ENCODE measurements at places on chromosomes 3 and 15.

GRCh38 chr3:36891701-36892160 lies 53.1 kb downstream of the TRANK1 start:
- peaks cover 87% of the 10 kb centered on the region for H3K36me3 ChIP-seq
- peak overlapping the region; percentile 2 for H3K4me3 ChIP-seq
- H3K27me3 ChIP-seq = no peaks in the 10 kb centered on the region
- no peak for DNase-seq
- H3K4me1 ChIP-seq = peaks cover 35% of the 10 kb centered on the region

GRCh38 chr3:64344721-64345207 lies 119.5 kb upstream of the PRICKLE2 start:
- no peaks in the 10 kb centered on the region for H3K36me3 ChIP-seq
- no peak overlapping the region for H3K4me3 ChIP-seq
- H3K27ac ChIP-seq = no peak overlapping the region
- peaks cover 7% of the 10 kb centered on the region for H3K27me3 ChIP-seq
- DNase-seq = no peak

- DNase-seq = no peak
- no peak overlapping the region for H3K27ac ChIP-seq
- H3K36me3 ChIP-seq = no peaks in the 10 kb centered on the region
- no peaks in the 10 kb centered on the region for H3K27me3 ChIP-seq
- H3K4me1 ChIP-seq = no peaks in the 10 kb centered on the region
- H3K4me3 ChIP-seq = no peak overlapping the region
Observed at GRCh38 chr15:100261302-100262240, 80.2 kb downstream of the ADAMTS17 start.

DNA sequence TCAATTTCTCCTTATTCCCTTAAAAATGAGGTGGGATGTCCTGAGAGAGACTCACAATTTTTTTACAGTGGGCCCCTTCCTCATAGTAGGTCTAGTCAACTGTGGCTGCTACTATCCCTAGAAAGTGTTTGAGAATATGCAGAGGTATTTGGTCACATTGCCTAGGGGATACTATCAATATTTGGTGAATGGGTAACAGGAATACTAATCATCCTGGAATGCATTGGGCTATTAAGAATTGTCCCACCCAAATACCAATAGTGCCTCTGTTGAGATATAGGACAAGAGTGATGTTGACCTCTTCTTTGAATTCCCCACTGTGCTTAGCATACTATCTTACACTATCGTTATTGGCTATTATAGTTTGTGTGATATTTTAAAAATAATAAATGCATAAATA lies 389.4 kb downstream of the DIPK2A start:
- H3K36me3 ChIP-seq = no peaks in the 10 kb centered on the region
- H3K27me3 ChIP-seq = no peaks in the 10 kb centered on the region
- DNase-seq = no peak
- H3K4me1 ChIP-seq = no peaks in the 10 kb centered on the region
- H3K4me3 ChIP-seq = no peak overlapping the region

DNA sequence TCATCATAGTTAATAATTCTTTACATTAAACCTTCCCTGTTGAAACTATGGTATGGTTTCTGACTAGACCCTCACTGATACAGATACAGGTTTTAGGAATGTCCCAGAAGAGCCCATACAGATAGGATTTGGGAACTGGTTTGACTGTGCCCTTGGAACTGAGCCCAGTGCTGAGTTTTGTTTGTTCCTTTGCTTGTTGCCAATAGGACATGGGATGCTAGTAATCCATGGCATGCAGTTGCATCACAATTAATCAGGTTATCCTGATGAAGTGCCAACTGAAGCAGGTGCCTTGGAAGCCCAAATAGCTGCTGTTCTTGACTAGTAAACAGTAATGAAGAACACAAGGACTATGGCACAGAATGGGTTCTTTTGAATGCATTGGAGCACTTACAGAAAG lies 230.6 kb downstream of the NEK10 start:
- DNase-seq = no peak
- H3K27me3 ChIP-seq = peaks cover 6% of the 10 kb centered on the region
- H3K36me3 ChIP-seq = no peaks in the 10 kb centered on the region

- peaks cover 4% of the 10 kb centered on the region for H3K4me1 ChIP-seq
- peaks cover 10% of the 10 kb centered on the region for H3K27me3 ChIP-seq
- DNase-seq = peak; percentile 62
- H3K36me3 ChIP-seq = no peaks in the 10 kb centered on the region
Observed at GRCh38 chr3:9302425-9303181, 53.2 kb upstream of the SRGAP3 start.

GRCh38 chr3:9970020-9970652 lies 16.5 kb downstream of the EMC3 start:
- no peak overlapping the region for H3K27ac ChIP-seq
- no peak for DNase-seq
- H3K27me3 ChIP-seq = no peaks in the 10 kb centered on the region
- H3K36me3 ChIP-seq = peaks cover 89% of the 10 kb centered on the region
- H3K4me3 ChIP-seq = no peak overlapping the region

DNA sequence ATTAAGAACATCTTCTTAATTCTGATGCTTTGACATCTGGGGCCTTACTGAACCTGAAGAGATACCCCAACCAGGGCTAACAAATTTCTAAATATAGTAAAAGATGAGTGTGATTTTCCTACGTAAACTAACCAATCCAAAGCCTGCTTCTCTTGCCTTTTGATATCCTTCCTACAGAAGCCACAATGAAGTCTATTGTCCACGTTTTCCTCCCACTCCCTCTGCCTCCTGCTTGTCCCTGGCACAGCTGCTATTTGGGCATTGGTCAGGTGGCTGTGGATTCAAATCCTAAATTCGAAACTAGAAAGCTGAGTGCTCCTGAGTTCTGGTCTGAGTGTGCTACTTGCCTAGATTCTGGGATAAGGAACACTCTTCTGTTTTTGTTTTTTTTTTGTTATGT lies 17.4 kb upstream of the MKRN3 start:
- H3K4me1 ChIP-seq = no peaks in the 10 kb centered on the region
- no peaks in the 10 kb centered on the region for H3K27me3 ChIP-seq
- no peaks in the 10 kb centered on the region for H3K36me3 ChIP-seq
- no peak for DNase-seq

DNA sequence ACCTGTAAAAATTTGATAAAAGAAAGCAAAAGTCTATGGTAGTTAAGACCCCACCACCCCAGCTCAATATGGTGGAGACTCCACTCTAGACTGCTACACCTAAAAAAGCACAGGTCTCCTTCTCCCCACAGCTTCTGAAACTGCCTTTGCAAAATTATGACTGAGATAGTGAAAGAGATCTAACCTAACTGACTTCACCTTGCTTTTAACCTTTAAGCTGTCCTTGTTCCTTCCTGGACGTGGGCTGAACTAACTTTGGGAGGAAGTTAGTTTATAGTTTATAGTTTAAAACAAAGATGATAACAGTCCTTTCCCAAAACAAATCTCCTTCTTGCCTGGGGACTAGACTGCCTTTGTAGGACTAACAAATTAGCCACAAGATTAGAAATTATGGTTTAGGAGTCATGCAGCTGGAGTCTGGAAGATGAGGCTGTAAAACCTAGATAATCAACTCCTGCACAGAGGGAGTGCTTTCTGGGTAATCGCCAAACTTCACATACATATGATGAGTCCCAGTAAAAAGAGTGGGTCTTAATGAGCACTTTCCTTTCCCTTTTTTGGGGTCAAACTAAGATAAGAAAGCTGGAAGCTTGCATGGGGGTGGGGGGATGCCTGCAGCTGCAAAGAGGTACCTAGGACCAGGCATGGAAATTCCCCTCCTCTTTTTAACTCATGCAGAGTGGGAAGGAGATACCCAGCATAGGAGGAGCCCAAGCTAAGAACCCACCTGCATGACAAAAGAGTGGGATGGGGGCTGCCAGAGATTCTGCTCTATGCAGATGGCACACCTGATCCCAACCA lies 17.5 kb downstream of the CCR8 start:
- H3K4me1 ChIP-seq = no peaks in the 10 kb centered on the region
- H3K4me3 ChIP-seq = no peak overlapping the region
- H3K27ac ChIP-seq = no peak overlapping the region
- no peaks in the 10 kb centered on the region for H3K36me3 ChIP-seq

DNA sequence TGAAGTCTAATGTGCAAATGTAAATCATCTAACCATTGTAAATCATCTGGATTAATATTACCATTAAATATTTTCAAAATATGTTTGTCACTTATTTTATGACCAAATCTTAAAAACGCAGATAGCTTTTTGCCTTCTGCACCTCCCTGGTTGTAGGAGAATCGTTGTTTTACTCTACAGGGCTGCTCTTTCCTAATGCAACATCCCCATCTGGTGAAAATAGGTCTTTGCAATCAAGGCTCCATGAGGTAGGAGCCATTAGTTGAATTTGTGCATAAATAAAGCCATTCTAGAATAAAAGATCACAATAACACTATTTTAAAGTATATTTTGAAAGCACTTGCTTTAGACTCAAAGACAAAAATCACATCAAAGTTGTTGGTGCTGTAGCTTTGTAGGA lies 535.6 kb upstream of the AGTR1 start:
- DNase-seq = no peak
- no peak overlapping the region for H3K4me3 ChIP-seq
- H3K4me1 ChIP-seq = no peaks in the 10 kb centered on the region
- H3K27ac ChIP-seq = no peak overlapping the region
- no peaks in the 10 kb centered on the region for H3K36me3 ChIP-seq
- H3K27me3 ChIP-seq = no peaks in the 10 kb centered on the region

GRCh38 chr3:24614359-24614758 lies 119.7 kb upstream of the THRB start:
- no peak overlapping the region for H3K27ac ChIP-seq
- no peaks in the 10 kb centered on the region for H3K27me3 ChIP-seq
- DNase-seq = no peak
- H3K4me1 ChIP-seq = no peaks in the 10 kb centered on the region
- H3K36me3 ChIP-seq = no peaks in the 10 kb centered on the region
